ENCODE measurements at places on chromosomes 11 and 22.

GRCh38 chr11:80146232-80146631 is 705.4 kb upstream of the TENM4 start:
- no peak for DNase-seq

DNA sequence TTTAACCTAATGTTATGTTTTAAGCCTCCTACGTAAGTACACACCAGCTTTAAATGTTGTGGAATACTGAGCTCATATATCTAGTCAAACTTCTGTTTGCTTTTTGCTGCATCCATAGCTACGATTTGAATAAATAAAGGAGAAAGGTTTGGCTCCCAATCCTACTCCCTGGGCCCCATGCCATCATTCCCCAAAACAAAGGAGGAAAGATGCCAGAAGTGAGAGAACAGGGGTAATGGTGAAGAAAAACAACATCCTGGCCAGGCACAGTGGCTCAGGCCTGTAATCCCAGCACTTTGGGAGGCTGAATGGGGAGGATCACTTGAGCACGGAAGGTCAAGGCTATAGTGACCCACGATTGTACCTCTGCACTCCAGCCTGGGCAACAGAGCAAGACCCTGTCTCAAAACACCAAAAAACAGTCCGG is 26.5 kb downstream of the SCGB1A1 start:
- no peak for DNase-seq

DNA sequence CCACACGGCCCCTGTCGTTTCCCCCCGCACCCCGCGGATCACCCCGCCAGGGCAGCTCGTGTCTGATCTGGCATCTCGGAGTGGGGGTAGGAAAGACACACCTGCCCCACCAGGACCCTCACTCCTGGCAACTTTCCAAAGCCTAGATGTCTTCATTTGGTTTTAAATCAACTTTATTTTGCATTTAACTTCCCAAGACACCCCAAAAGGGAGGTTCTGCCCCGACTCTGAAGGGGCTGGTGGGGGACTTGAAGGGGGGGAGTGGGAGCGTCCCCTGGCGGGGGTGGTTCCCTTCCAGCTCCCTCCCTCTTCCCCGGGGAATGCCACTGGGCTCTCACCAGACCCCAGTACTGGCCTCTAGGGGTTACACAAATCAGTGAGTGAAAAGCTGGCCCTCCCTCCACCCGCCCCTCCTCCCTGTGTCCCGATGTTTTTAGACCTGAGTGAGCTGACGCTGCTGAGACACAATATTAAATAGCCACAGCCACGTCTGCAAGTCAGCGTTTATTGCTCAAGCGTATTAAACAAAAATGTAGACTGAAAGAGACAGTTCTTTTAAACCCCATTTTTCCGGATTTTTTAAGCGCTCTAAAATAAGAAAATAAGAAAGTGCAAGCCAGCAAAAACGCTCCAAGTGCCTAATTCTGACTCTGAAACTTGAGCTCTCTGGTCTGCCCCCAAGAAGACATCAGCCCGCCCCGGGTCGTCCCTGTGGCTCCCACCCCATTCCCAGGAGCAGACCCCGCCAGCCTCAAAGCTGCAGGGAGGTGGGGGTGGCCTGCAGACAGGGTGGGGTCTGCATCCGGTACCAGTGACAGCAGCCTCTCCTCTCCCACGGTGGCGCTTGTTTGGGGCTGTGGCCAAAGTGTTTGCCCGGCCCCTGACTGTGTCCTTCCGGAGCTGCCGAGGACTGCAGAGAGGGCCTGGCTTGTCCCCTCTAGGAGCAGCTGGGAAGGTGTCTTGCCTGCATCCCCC is 1.1 kb upstream of the TTLL8 start:
- DNase-seq: no peak

DNA sequence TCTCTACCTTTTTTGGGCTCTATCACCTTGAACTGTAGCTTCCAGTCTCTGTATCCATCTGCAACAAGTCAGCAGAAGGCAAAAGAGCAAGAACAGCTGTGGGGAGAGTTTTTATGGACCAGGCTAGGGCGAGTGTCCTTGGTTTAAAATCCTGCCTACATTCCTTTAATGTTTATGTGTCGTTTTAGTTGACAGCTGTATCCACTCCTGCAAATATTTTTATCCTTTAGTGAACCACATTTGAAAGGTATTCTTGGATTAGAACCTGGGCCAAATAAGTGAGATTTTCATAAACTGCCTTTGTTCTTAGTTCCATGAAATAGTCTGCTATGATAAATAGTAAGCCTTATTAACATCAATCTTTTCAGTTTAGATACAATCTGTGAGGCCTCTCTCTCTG is 712.2 kb downstream of the ETS1 start:
- DNase-seq: no peak

DNA sequence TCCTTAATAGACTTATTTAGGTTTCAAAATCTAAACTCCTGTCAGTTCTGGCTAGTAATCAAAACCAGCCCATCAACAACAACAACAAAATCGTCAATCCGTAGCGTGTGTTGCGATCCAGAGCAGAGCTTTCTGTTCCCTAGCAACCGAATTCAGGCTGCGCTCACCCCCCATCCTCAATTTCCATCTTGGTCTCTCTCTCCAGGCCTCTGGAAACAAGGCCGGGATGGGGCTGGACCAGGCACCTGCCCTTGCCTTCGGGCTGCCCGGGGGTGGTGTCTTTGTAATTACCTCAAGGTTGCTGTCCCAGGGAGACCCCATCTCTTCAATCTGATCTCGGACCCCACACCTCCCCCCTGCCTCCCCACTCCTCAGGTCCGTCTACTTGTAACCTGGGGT is 1341.5 kb downstream of the BRD1 start:
- DNase-seq: no peak

DNA sequence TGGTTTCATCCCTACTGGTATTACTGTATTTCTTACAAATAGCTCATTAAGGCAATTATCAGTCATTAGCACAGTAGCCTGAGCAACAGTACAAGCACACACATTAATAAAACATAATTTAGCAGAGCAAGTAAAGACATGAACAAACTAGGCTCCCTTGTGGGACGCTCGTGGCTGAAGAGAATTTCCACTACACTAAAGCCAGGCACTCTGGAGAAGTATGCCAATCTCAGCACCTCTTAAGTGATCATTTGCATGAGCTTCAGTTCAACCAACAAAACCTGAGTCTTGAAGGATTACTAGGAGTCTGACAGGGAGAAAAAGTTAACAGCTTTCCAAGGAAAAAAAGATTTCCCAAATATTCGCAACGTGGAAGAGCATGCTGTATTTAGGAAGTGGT is 109.1 kb downstream of the LARGE1 start:
- DNase-seq: no peak

All from activated CD4-positive, alpha-beta T cell treated with anti-CD3 and anti-CD28 coated beads, Interleukin-2, amount 50 U/mL, for 24 hours (primary cell).